Spleen (tissue), 13 donors: ENCODE measurements at places on chromosomes 1 and 21. TPM values are rescaled to one million over a fixed set of nuclear protein-coding genes. Genes with fewer than 3 reads are reported as not detected.

UBR4 gene
- 141 TPM for total RNA-seq

IVL gene
- total RNA-seq = not detected

GRCh38 chr1:204814166-204814884, 56.3 kb upstream of the NFASC start:
- H3K27me3 ChIP-seq = peaks cover 9% of the 10 kb centered on the region
- H3K27ac ChIP-seq = no peak overlapping the region
- no peak overlapping the region for H3K4me3 ChIP-seq
- DNase-seq = no peak

DNA sequence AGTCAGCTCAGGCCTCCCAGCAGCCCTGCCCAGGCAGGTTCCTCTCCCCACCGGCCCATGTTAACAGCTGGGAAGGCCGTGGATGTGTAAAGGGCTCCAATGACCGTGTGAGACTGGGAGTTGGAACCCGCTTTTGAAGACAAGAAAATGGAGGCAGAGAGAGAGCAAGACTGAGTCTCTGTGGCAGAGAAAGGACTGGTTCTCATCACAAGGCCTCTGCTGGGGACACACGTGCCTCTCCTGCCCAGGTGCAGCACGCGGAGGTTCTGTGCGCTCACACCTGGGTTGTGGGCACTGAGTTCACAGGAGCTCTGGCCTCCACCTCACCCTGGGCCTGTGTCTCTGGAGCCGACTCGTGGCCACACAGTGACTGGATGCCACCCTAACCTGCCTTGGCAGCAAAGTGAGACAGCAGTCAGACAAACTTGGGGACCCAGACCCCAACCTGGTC, 27.0 kb downstream of the RUNX3 start:
- no peak overlapping the region for H3K27ac ChIP-seq
- H3K27me3 ChIP-seq = no peaks in the 10 kb centered on the region
- peak; percentile 58 for DNase-seq
- H3K36me3 ChIP-seq = peaks cover 61% of the 10 kb centered on the region
- H3K4me1 ChIP-seq = no peaks in the 10 kb centered on the region
- H3K4me3 ChIP-seq = no peak overlapping the region

DNA sequence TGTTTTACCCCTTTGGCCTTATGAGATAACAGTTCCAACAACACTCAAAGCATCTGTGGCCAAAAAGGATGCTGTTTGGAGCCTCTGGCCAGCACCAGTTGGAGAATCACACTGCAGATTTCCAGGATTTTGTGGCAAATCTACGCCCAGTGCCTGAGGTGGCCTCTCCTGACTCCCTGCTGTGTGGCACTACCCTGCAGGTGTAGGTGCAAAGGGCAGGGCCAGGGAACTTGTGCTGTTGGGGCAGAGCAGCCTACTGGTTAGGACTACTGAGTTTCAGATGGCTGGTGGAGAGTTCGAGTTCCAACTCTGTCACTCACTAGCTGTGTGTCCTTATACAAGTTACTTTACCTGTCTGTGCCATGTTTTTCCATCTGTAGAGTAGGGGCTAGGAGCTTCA, 170.5 kb downstream of the PTPRU start:
- no peak overlapping the region for H3K4me3 ChIP-seq
- H3K36me3 ChIP-seq = no peaks in the 10 kb centered on the region
- H3K4me1 ChIP-seq = no peaks in the 10 kb centered on the region
- no peaks in the 10 kb centered on the region for H3K27me3 ChIP-seq
- DNase-seq = no peak
